ENCODE measurements at places on chromosomes 3 and 15. TPM values are rescaled to one million over a fixed set of nuclear protein-coding genes. Genes with fewer than 3 reads are reported as not detected.

GRAMD2A gene
- not detected for total RNA-seq

KLHL6 gene
- total RNA-seq: 32.6 TPM

ZNF501 gene
- total RNA-seq: 2.7 TPM

GRCh38 chr3:5479229-5479799, 291.8 kb downstream of the EDEM1 start:
- DNase-seq: peak; percentile 26
- no peak overlapping the region for H3K4me3 ChIP-seq
- no peaks in the 10 kb centered on the region for H3K27me3 ChIP-seq
- H3K27ac ChIP-seq: no peak overlapping the region

- DNase-seq: no peak
- H3K4me1 ChIP-seq: no peaks in the 10 kb centered on the region
- H3K27ac ChIP-seq: no peak overlapping the region
- H3K36me3 ChIP-seq: no peaks in the 10 kb centered on the region
- H3K27me3 ChIP-seq: no peaks in the 10 kb centered on the region
Observed at GRCh38 chr3:104040896-104041295, 1325.8 kb upstream of the ALCAM start.

DNA sequence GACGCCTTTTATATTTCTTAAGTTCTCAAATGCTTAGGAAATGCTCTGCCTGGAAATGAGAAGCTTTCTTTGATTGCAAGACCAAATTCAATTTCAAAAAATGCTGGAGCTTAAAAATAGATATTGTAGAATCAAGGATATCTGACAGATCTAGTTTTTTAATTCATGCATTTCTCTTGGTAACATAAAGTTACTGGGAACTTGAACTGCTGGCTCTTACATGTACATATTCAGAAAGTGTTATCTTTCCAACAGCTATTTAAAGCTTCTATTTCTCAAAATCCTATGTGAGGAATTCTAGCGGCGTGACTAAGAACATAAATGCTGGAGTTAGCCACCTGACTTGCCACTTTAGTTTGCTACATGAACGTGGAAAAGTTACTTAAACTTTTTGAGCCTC, 109.3 kb downstream of the C3orf38 start:
- no peak for DNase-seq
- no peak overlapping the region for H3K27ac ChIP-seq
- H3K27me3 ChIP-seq: no peaks in the 10 kb centered on the region
- H3K4me1 ChIP-seq: no peaks in the 10 kb centered on the region
- no peaks in the 10 kb centered on the region for H3K36me3 ChIP-seq
